ENCODE measurements at places on chromosomes 3 and 15.

DNA sequence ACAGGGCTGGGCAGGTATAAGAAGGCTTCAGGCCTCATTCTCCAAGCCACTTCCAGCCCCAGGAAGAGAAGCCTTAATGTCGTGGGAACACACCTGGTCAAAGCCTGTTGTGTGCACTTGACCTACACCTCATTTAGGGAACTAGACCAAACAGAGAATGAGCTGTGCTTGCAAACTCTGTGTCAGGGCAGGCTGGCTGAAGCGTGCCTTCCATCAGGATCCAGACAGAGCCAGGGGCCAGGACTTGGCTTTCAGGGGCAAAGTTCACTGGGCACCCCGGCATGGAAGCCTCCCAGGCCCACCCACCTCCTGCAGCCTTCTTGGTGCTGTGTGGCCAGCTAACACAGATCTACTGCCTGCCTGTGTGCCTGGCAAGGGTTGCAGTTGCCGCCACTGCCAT, 11.5 kb downstream of the RBPMS2 start:
- DNase-seq, result no peak

DNA sequence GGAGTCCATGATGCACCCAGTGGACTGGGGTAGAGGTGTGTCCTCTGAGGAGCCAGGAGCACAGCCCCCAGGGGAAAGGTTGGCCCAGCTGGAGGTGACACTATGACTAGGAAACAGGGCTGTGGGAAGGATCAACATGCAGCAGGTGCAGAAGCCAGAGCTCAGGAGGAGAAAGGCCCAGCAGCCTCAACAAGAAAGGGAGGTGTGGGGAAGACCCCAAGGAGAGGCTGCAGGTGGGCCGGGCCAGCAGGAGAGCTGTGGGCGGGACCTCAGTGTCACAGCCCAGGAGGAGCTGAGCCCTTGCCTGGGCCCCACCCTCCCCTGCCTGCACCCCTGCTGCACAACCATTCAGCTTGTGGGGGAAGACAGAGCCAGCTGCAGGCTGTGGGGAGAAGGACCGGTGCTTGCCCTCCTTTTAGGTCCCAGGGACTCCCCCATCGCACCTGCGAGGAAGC, 18.4 kb upstream of the KLF13 start:
- no peak for DNase-seq

- DNase-seq, result no peak
Observed at GRCh38 chr15:98519767-98520550, 128.4 kb upstream of the IGF1R start.

DNA sequence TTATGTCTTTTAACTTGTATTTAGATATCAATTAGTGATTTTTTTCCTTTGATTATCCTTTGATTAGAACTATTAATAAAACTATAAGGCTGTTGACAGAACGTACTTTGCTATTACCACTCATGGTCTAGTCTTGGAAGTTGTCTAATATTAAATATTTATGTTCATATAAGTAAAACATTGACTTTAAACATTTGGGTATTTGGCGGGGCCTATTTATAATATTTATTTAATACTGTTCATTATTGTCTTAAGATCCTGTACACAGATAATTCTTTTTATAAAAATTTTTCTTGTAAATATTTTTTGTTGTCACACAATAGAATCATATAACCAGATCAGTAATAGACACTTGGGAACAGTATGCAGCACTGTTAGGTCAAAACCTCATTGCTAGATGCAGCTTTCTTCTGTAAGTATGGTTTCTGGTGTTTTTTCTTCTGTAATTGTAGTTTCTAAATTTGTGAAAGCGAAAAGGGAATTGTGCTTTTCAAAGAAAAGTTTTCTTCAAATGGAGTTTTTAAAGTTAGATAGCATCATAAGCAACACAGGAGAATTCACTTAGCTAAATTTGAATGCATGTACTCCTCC, 93.4 kb downstream of the FNDC3B start:
- DNase-seq, result no peak

DNA sequence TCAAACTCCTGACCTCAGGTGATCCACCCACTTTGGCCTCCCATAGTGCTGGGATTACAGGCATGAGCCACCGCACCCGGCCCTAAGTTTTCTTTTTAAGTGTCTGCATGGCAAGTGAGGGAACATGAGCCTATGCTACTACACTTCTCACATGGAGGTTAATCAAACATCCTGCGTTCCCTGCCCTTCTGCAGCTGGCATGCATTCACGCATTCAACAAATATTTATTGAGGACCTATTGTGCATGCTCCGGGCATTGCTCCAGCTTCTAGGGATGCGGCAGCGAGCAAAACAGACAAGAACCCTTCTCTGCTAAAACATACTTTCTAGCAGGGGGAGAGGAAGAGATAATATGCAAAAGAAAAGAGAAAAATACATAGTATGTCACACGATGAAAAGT, 42.6 kb upstream of the ACKR4 start:
- no peak for DNase-seq

GRCh38 chr15:77897896-77898406, 179.6 kb downstream of the TBC1D2B start:
- no peak for DNase-seq

DNA sequence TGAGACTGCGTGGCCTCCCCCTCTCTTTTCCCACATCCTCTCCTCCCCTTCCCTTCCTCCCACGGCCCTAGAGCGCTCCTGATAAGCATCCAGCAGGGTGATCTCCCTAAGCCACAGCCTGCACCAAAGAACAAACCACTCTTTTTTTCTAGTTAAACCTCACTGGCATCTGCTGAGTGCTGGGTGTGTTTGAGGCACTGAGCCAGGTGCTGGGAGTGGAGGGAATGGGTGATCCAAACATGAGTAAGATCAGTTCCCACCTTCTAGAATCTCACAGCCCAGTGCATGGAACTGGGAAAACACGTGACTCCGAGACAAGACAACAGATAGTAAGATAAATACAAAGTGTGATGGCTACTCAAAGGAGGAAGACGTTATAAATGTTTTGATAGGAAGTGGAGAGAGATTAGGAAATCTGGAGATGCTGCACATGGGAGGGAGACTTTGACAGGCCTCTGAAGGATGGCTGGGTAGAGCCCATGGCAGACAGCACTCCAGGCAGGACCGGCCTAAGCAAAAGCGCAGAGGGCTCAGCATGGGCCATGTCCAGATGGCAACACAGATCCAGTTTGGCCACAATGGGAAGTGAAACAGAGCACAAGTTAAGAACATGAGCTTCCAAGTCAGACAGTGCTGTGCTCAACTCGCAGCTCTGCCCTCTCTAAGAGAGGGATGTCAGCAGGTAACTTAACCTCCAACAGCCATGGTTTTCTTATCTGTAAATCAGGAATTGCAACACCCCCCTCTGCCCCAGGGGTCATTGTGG, 55.6 kb downstream of the CCR3 start:
- DNase-seq, result no peak

- peak; percentile 67 for DNase-seq
Observed at GRCh38 chr3:51669241-51670052, 1.6 kb upstream of the TEX264 start.

- DNase-seq, result no peak
Observed at GRCh38 chr3:144369129-144369879, 397.7 kb downstream of the DIPK2A start.

DNA sequence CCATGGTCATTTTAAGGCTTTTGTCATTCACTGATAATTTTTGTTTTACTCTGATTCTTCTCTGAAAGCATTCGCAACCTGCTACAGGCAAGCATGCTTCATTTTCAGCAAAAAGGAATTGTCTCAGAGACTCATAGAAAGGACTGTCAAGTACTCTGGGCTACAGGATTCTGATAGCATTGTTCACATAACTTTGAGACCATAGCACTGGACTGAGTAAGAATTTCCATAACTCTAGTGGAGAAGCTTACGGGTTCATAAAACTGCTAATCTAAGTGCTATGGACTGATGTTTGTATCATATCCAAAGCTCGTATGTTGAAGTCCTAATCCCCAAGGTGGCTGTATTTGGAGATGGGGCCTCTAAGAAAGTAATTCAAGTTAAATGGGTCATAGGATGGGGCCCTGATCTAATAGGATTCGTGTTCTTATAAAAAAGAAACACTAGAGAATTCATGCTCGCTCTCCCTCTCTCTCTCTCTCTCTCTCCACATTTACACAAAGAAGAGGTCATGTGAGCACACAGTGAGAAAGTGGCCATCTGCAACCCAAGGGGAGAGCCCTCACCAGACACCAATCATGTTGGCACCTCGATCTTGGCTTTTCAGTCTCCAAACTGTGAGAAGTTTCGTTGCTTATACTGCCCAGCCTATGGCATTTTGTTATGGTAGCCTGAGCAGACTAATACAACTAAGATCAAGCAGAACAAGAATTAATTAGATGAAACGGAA, 60.4 kb downstream of the CRYGS start:
- no peak for DNase-seq

DNA sequence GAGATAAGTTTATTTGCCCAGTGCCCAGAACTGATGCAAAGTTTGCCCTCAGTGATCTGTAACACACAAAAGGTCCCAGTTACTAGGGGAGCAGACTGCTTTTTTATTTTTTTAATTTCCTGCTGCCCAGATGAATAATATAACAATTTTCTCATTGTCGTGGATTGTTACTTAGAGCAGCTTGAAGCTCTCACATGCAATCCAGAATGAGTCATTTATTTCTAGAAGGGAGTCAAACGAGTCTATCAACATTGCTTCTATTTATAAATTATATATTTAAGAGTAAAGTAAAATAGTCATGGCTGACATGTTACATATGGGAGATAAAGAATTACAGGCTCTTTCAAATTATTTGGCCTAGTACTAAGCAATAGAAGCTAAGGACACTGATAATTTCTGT, 41.3 kb downstream of the MEIS2 start:
- DNase-seq, result no peak

DNA sequence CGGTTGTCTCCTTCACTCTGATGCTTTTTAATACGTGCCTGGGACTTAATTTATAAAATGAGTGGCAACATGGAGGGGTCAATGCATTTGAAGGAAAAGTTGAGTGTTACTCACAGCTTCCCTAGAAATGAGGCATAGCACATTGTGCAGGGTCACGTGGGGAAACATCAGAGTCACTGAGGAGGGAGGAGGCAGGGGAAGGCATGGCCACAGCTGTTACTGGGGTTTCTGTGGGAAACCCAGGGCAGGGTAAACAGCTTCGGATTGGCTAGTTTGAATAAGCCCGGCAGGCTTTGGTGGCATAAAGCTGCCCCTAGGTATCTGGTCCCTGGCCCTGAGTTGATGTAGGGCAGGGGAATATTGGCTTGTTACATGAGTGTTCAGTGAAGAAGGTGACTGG, 98.9 kb upstream of the ST8SIA2 start:
- no peak for DNase-seq

DNA sequence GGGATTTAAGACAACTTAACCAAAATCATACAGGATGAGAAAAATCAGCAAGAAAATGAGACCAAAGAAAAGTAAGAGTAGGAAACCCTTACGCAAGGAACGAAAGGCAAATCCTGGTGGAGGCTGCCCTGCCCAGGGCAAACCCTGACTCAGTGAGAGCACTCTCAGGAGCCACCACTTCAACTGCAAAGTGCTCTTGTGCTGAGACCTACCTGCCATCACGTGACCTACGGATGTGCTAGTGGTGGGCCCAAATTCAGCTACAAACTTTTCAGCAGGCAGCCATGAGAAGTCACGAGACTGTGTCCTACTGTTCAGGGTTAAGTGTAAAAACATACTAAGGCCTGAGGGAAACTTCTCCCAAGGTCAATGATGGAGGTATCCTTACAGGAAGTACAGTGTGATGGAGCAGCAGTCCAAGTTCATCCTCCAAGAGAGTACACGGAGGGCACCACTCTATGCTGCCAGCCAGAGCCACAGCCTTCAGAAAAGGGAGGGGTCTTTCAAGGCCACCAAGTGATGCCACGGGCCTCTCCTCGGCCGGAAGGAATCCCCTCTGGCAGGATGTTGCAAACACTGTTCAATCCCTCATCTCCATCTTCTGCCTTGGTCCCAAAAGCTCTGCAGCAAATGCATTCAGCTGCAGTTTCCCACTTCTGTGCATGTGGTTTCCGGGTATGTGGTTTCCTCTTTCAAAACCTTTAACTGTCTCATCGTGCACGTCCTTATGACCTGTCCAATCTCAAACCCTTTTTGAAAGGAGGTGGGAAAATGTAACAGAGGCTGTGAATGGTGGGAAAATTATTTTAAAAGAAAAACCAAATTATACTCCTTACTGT, 9.5 kb downstream of the CHSY1 start:
- peak; percentile 47 for DNase-seq

- no peak for DNase-seq
Observed at GRCh38 chr3:42658771-42659390, 5.4 kb downstream of the ZBTB47 start.

- no peak for DNase-seq
Observed at GRCh38 chr15:58473724-58474123, 41.9 kb downstream of the LIPC start.
